Skeletal muscle cell (primary cell): ENCODE measurements at places on chromosomes 2 and 18.

DNA sequence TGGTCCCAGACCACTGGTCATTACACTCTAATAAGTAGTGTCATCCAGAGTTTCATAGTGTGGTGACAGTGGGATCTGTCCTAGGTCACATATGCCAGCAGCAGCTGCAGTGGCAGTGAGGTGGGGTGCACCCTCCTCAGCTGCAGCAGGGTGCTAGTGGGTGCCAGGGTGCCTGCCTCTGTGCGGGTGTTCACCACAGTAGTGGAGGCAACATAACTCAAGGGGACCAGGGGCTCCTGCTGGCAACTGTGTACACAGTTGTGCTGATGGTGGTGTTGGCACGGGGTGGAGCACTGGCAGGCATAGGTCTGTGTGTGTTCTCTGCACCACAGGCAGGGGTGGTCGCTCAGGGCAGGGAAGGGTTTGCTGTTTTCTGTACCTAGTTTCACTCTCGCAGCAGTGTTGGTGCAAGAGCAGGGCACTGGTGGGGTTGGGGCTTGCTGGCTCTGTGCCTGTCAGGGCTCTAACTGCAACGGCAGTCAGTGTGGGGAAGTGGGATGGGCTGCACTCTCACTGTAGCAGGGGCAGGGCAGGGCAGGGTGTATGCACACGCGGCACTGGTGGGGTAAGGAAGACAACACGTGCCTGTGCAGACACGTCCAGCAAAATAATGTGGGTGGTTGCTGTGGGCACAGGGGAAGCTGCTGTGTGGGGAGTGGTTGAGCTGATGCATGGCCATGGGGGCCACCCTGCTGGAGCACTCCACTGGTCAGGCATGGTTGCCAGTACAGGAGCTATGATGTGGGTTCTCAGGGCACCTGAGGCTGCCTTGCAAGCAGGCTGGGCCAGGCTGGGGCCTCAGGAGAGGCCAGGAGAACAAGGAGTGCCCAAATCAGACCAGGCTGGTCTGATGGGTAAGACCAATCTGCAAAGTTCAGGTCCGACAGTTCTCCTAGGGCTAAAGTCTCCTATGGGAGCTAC is 226.6 kb downstream of the MEIS1 start:
- DNase-seq: no peak

DNA sequence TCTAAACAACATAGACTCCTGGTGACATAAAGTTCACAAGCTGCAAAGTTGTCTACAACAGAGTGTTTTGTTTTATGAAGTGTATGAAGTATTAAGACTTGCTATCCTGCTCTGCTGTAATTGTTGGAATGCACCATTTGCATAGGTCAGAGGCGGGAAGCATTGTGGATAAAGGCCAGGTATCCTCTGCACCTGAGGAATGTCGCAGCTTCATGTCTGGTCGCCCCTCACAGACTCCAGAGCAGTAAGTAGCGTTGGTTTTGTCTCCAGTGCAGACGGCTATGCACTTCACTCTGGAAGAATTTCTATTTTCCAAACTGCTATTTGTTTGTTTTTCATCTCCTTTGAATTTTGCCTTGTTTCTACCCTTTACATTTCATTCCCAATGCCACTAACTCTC is 63.1 kb downstream of the UNC80 start:
- no peak for DNase-seq

DNA sequence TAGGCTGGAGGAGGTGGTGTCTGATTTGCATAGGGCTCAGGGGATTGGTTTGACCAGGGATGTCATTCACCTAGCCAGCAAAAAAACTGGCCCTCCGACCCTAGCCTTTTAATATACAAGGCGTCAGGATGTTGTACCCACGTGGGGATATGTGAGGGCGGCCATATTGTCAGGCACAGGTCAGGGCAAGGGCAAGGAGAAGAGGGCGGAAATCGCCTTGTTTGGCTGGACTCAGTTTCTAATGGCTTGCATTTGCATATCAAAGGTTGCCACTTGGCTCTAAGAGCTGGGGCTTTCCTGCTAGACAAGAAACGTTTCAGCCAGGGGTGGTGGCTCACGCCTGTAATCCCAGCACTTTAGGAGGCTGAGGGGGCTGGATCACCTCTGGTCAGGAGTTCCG is 24.9 kb upstream of the PDCL3 start:
- no peak for DNase-seq

DNA sequence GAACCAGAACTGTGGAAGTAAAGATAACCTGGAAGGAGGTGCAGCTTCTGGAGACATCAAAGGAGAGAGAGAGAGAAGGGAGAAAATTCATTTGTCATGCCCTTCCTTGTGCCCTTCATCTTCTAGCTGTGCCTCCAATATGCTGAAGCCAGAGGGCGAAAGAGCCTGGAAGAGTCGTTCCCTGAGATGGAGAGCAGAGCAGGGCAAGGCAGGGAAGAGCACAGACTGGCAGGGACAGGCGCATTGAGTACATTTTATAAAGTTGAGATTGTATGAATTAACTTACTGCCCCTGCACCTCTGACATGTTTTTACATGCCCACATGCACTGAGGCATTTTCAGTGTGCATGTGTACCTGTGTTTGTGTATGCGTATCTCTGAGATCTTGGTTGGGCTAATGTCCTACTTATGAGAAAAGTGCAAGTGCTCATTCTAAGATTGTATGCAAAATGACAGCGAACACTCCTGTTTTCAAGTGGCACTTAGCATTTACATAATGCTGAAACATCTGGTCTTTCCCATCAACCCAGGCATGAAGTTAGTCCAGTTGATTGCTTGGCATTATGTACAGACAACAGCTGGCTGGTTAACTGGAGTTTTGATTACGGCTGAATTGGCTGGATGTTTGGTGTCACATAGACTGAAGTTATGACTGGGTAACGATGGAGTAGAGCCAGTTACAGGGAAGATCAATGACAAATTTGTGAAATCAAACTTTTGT is 23.7 kb upstream of the MMADHC start:
- DNase-seq: no peak

GRCh38 chr2:143604566-143604959 is 475.3 kb downstream of the ARHGAP15 start:
- DNase-seq: no peak

DNA sequence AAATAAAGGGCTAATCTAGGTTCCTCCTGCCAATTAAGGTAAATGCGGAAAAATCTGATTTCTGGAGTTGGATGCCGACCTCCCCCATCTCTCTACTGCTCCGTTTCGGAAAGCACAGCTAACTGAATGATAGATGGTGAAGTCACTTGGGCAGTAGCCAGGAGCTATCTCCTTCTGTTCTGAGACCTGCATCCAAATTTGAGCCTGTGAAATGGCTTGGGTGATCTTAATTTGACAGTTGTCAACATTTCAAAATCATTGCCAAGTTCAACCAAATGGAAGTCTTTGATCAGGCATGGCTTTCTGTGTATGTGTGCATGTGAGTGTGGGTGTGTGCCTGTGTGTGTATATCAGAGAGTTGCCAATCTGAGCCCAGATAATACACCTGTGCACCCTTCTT is 217.2 kb downstream of the ZNF516 start:
- no peak for DNase-seq
